Thoracic aorta (tissue), 2 donors: ENCODE measurements at places on chromosomes 3 and 15.

- DNase-seq: no peak
These were observed 2.9 kb upstream of the CLN6 start for GRCh38 chr15:68232449-68232848.

- DNase-seq: no peak
These were observed 96.6 kb upstream of the CBLB start for GRCh38 chr3:105965384-105965783.

DNA sequence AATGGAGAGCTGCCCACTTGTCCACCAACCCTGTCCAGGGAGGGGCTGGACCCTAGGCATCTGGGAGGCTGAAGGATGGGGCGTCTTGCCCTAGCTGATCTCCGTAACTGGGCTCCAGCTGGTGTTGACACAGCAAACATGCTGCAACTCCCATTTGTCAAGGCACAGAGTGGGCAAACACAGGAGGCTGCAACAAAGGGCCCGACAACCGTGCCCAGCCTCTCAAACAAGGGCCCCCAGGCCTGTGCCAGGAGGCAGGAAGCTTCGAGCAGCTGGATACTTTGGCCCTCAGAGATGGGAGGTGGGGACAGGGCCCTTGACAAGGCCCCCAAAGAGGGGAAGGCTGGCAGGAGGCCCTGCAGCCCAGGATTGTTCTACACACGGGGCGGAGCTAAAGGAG, 64.2 kb upstream of the TMEM115 start:
- no peak for DNase-seq

GRCh38 chr3:163490119-163490518, 1588.2 kb downstream of the SI start:
- DNase-seq: no peak

- no peak for DNase-seq
These were observed 103.2 kb upstream of the SLCO2A1 start for GRCh38 chr3:134132961-134133360.

- no peak for DNase-seq
These were observed 32.1 kb upstream of the GOLGB1 start for GRCh38 chr3:121781611-121782010.

DNA sequence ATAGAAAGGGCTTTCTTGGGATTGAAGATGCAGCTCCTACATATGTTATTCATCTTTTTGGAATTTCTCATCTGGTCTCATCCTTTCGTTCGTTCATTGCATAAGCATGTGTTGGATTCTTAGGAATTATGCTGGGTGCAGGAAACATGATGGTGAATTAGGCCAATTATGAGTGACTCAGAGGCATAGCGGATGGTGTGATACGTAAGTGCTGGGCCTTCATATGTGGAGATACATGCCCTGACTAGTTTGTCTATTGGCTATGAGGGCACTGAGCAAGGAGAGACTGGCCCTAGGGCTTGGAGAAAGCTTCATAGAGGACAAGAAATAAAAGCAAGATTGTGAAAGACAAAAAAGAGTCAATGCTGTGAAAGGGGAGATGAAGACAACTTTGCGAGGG, 235.1 kb downstream of the MYRIP start:
- DNase-seq: no peak

DNA sequence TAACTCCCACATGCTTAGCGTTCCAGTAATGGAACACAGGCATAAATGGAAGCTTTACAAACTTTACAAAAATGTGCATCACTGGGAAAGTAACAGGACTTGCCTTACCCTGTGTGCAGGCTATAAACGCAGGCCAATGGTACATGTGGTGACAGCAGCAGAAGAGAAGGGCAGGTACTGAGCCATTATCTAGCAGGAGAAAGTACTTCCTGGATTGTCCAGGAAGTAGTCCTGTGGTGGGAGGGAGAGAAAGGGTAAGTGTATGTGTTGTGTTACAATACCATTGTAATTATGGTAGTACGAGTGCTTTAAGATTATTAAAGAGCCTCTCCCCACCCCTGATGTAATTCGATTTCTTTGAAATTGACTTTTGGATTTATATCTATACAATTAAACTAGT, 5.3 kb downstream of the ATP1B3 start:
- DNase-seq: no peak

GRCh38 chr3:184663356-184663755, 48.5 kb downstream of the MAGEF1 start:
- no peak for DNase-seq

DNA sequence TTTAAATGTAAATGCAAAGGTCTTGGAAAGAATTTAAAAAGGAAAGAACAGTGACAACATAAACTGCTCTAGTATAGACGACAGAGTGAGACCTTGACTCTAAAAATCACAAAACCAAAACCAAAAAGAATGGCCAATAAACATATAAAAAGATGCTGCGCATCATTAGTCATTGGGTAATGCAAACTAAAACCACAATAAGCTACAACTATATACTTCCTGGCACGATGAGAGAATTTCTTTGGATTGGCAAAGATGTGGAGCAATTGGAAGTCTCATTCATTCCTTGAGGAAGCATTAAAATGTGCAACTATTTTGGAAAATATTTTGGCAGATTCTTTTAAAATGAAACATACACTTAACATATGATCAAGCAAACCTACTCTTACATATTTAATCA, 98.7 kb upstream of the ZPLD1 start:
- no peak for DNase-seq

DNA sequence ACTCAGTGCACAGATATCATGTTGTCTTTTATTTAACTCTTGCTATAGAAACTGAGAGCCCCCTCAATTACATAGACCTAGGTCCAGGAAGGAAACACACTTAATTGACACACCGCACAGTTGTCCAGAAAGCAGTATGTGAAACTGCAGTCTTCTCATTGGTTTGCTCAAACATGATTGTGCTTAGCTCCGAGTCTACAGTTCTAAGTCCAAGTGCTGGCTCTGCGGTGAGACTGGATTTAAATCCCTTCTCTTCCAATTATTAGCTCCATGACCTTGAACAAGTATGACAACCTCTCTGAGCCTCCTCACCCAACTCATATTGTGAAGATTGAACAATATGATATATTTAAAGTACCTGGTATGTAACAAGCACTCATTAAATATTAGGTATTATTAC, 19.0 kb upstream of the AHSG start:
- DNase-seq: no peak

GRCh38 chr3:17811646-17812045, 69.2 kb upstream of the TBC1D5 start:
- DNase-seq: no peak
